ENCODE measurements at places on chromosomes 16 and 17. TPM values are rescaled to one million over a fixed set of nuclear protein-coding genes. Genes with fewer than 3 reads are reported as not detected.

GRCh38 chr17:52376137-52376536, 217.6 kb upstream of the CA10 start:
- H3K4me3 ChIP-seq: no peak overlapping the region
- H3K36me3 ChIP-seq: peaks cover 30% of the 10 kb centered on the region
- no peaks in the 10 kb centered on the region for H3K4me1 ChIP-seq
- H3K27ac ChIP-seq: no peak overlapping the region

GRCh38 chr16:89355686-89356085, 134.7 kb downstream of the ANKRD11 start:
- H3K36me3 ChIP-seq: no peaks in the 10 kb centered on the region
- no peaks in the 10 kb centered on the region for H3K27me3 ChIP-seq
- peaks cover 70% of the 10 kb centered on the region for H3K4me1 ChIP-seq
- peak overlapping the region; percentile 91 for H3K27ac ChIP-seq
- no peak overlapping the region for H3K4me3 ChIP-seq

- no peaks in the 10 kb centered on the region for H3K27me3 ChIP-seq
- H3K4me1 ChIP-seq: peaks cover 48% of the 10 kb centered on the region
- peaks cover 33% of the 10 kb centered on the region for H3K36me3 ChIP-seq
- peak overlapping the region; percentile 99 for H3K4me3 ChIP-seq
Measured at GRCh38 chr16:89565256-89565505, 4.7 kb downstream of the RPL13 start.

GRCh38 chr17:82175201-82175600, 37.4 kb downstream of the CCDC57 start:
- no peak for DNase-seq
- H3K4me3 ChIP-seq: peak overlapping the region; percentile 45
- H3K4me1 ChIP-seq: peaks cover 32% of the 10 kb centered on the region

Gene BTBD17
- total RNA-seq: 0.94 TPM

Gene TAF15
- 273 TPM for total RNA-seq

Gene CALB2
- 1.6 TPM for total RNA-seq

All from WTC11 (cell line).